ENCODE measurements at places on chromosomes 1 and 21.

DNA sequence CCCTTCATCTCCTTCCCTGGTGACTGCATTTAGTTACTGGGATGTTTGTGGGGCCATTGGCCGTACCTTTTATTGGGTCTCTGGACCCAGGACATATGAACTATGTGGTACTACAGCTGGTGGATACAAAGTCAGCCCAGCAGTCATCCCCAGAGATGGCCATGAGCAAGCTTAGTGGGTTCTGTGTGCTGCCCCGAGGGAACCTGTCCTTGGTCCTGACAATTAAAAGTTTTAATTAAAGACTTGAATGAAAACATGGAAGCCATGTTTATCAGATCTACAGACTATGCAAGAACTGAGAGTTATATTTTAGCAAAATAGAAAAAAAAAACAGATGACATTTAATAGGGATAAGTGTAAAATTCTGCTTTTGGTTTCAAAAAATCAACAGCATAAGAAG is 2.8 kb upstream of the NES start:
- DNase-seq = no peak

GRCh38 chr1:203509135-203509534 is 15.2 kb downstream of the OPTC start:
- no peak for DNase-seq

- no peak for DNase-seq
Measured at GRCh38 chr1:180428782-180429695, 73.3 kb downstream of the ACBD6 start.

- no peak for DNase-seq
Measured at GRCh38 chr1:42221456-42221855, 56.9 kb upstream of the GUCA2A start.

DNA sequence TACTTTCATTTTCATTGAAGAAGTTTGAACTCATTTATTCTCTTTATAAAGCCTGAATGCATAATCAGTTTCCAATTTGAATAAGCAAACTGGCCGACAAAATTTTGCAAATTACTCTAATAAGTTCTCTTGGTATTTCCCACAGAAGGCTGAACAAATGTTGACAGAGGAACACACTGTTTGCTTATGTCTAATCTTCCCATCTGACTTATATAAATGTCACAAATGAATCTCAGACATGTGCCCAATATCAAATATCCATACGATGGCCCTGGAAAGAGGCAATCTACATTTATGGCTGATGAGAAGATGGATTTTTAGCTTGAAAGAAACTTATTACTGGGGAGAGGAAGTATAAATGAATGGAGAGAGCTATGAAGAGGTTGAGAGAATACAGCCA is 380.6 kb upstream of the ZRANB2 start:
- DNase-seq = no peak

DNA sequence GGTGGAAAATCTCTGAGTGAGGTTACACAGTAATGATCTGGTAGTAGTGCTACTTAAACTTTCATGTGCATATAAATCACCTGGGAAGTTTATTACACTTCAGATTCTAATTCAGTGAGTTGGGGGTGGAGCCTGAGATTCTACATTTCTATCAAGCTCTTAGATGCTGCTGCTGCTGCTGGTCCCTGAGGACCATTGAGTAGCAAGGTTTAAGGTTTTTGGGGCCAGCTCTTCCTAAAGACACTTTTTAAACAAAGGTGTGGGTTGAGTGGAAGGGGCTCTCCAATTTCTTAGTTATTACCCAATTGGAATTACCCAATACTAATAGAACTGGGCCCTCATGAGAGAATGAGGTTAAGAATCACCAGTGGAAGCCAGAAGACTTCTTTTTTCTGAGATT is 29.5 kb downstream of the KCNA3 start:
- DNase-seq = no peak

GRCh38 chr1:196543833-196544232 is 64.4 kb downstream of the KCNT2 start:
- no peak for DNase-seq
